ENCODE measurements at places on chromosomes 7 and 10. TPM values are rescaled to one million over a fixed set of nuclear protein-coding genes. Genes with fewer than 3 reads are reported as not detected.

PTPN20 gene
- 2.9 TPM for total RNA-seq

ACTL6B gene
- total RNA-seq, result not detected

C7orf33 gene
- not detected for total RNA-seq

BCAP29 gene
- 30.6 TPM for total RNA-seq

OLAH gene
- 26.0 TPM for total RNA-seq

KCNH2 gene
- total RNA-seq, result 0.13 TPM

ITPRID1 gene
- total RNA-seq, result not detected

GOLGA7B gene
- 0.26 TPM for total RNA-seq

DRGX gene
- total RNA-seq, result not detected

RNF32 gene
- total RNA-seq, result 1.8 TPM

ZNF248 gene
- 8.1 TPM for total RNA-seq

FAM25A gene
- total RNA-seq, result 4.7 TPM

ZNF727 gene
- total RNA-seq, result 0.53 TPM

STEAP4 gene
- total RNA-seq, result 3.9 TPM

CCZ1 gene
- total RNA-seq, result 42.9 TPM

TRPV6 gene
- 0.26 TPM for total RNA-seq

CFAP46 gene
- 0.38 TPM for total RNA-seq

WDR37 gene
- total RNA-seq, result 11.1 TPM

All from bronchial epithelial cell (primary cell).